ENCODE measurements at places on chromosomes 6 and 20.

- DNase-seq, result no peak
These were observed 20.1 kb upstream of the HECA start for GRCh38 chr6:139114746-139115145.

DNA sequence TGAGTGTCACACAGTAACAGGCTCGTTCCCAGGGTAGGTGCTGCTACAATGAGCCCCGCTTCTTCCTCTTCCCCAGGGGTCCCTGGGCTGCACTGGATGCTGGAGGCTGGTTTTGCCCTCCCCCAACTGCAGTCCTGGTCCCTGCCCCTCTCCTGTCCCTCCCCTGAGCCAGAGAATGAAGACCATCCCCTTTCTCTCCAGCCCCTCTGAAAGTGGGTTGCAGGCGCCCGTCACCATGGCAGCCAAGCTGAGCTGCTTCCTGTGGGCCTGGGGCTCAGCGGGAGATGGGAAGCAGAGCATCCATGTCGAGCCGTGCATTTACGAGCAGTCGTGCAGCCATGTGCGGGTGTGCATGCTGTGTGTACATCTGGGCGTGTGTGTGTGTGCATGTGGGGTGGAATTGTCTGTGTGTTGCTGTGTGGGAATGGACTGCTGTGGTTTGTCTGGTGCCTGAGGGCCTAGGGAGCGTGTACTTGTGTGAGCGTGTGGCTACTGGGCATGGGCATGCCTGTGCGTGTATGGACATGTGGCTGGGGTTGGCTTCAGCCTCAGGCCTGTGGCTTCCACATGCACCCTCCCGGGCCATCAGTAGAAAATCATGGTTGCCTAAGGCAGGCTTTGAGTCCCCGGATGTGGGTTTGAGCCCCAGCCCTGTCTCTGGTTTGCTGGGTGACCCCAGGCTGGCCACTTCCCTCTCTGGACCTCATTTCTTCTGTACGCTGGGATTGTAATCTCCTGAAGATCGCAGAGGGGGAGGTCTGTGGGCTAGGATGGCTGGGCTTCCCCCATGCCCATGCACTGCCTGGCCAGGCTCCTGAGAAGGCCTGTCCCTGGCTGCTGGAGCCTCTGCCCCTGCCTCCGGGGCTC is 48.8 kb downstream of the SRC start:
- DNase-seq, result no peak

- DNase-seq, result no peak
These were observed 85.4 kb downstream of the EYA4 start for GRCh38 chr6:133326584-133326983.

DNA sequence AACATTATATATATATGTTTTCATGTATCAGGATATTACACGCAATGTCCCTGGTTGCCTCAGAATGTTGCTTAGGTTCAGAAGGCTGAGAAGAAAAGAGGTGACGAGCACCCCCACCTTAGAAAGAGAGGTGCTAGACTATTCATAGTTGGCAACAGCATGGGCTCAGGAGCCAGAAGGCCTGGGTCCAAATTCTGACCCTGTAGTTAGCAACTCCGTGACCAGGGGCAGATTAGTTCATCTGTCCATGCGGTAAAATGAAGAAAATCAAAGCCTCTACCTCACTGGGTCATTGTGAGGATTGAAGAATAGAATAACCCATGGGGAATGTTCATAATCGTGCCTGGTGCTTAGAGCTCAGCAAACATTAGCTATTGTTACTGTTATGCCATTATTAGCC is 5.4 kb upstream of the SIRT5 start:
- no peak for DNase-seq

DNA sequence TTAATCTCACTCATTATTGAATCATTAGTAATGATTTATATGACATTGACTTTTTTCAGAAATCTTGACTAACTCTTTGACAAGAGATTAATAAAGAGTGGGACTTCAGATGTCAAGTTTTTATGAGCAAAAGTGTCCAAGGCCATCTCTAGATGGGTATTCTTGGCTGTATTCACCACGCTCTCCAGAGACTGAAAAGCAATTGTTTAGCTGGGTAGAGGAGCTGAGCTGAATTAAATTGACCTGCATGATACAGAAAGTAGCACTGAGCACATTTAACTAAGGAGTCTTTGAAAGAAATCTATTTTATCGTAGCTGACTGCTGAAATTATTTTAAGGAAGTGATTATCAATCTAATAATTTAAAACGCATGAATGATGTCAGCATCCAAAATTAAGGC is 89.4 kb downstream of the LINC00237 start:
- DNase-seq, result no peak

DNA sequence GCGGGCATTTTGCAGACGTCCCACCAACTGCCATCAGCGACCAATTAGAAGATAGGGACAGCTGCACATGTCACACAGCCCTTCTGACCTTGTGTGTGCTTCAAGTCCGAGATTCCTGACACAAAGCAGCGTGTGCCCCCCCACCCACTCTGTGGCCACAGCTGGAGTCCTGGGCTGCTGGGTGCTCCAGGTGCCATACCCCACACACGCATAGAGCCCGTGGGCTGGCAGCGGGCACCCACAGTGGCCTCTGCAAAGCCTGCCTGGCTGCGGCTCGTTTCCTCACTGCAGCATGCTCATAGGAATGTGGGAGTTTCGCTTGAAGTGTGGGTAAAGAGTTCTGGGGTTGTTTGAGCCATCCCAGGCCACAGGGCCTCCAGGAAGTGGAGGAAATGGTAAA is 2.5 kb upstream of the ADRM1 start:
- no peak for DNase-seq

DNA sequence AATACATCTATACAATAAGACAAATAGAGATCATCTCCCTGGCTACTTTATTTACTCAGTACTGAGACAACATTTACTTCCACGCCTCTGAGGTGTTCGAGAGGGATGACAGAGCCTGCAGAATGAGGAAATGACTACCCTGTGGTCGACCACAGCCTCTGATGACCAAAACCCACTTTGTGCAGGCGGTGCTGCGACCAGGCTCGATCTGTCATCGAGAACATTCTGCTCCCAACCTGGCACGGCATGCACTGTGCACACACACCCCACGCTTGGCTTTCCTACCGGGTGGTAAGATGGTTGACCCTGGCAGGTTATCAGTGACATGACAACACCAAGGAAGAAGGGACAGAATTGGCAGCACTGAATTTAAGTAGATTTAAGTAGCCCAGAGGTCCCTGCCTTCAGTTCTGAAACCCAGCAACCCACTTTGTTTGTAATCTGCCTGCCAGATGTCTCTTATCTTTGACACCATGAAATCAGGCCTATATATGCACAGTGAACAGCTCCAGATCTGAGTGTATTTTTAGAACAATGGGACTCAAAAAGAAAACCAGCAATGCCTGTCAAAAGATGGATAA is 42.6 kb downstream of the TTI1 start:
- peak; percentile 23 for DNase-seq

- no peak for DNase-seq
These were observed 884 bp upstream of the CUTA start for GRCh38 chr6:33418690-33419291.

- DNase-seq, result no peak
These were observed 1074.3 kb downstream of the KIF16B start for GRCh38 chr20:15498926-15499325.

DNA sequence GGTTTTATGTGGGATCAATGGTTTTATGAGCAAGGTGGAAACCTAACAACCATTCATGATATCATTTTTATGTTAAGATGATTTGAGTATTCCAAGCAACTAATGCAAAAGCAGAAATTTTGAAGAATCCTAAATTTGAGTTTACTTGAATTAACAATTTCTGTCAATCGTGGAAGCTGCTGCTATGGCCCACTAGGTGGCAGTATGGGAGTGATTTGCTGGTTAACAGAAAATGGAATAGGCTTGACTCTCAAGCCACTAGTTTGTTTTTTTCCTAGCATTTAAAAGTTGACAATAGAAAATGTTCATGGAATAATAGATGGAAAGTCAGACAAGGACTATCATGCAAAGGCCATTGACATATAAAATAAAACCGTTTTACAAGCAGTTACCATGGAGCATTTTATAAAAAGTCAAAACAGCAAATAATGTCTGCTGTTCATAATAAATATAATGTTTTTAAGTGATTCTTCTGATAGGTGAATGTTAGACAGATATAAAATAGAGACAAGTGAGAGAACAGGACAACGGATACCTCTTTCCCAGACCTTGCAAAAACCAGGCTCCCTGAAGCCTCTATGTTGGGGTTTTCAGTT is 43.0 kb upstream of the TMEM200A start:
- DNase-seq, result peak; percentile 11

- no peak for DNase-seq
These were observed 58.0 kb downstream of the APCDD1L start for GRCh38 chr20:58457083-58457695.

DNA sequence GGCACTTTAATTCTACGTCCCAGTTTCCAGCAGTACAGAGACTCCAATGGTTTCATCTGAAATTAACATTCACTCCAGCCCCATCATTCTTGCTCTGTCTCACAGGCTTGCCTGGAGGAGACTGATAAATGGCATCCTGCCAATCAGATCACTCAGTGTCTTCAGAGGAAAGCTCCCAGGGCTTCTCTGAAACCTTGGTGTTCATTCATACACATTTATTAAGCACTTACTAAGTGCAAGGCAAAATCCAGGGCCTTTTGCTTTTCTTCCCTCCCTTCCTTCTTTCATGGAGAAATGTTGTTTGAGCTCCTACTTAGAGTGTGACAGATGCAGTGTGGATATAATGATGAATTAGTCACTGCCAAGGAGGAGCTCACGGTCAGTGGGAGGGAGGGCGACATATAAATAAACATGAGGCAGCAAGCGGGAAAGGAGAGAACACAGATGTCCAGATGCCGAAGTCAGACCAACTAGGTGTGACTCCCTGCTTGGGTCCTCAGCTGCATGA is 106.7 kb upstream of the DTNBP1 start:
- no peak for DNase-seq

DNA sequence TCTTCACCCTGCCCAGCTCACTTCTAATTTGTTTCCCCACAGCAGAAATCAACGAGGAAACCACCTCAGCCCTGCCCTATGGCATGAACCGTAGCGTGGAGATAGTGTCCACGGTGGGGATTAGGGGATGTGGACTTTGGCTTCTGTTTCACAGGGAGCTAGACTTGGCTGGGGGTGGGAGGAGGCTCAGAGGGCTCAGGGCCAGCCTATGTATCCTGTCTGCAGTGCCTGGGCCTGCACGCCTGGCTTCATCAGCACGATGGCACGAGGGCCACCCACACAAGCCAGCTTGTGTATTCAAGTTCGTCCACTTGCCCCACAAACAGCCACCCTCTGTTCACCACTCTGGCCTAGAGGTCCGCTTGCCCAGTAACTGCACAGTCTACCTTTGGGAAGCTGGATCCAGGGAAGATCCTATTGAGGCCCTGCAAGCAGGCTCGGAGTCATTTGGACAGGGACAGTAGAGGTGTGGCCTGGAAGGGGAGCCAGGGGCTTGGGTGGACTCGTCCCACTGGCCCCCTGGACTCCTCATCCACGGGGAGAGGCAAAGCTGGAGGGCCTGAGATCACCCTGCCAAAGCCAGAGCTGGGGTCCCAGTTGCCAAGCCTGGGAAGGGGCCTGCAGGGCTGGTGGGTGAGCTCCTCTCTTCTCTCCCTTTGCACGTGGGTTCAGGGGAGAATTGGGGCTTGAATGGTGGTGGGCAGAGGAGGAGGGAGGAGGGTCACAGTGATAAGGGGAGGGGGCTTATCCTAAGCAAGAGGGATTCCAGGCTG is 38.0 kb upstream of the FAM83D start:
- no peak for DNase-seq

GRCh38 chr6:4693173-4693970 is 82.8 kb upstream of the CDYL start:
- DNase-seq, result no peak

GRCh38 chr20:7136886-7137285 is 369.4 kb downstream of the BMP2 start:
- DNase-seq, result no peak

DNA sequence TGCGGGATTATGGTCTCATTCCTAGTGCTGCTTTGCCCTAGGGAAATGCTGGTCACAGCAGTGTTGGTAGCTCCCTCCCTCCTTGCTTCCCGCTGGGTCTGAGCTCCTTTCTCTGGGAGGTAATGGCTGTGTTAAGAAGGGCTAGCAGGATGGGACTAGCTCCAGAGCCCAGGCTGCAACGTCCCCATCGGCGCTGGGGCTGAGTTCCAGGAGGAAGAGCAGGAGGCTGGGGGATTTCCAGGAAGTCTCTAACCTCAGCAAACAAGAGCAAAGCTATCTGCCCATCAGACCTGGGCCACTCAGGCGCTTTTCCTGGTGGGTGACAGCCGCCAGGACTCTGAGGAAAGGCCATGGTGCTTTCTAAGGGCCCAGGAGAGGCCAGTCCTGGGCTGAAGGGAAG is 174.2 kb downstream of the DLL1 start:
- DNase-seq, result no peak

GRCh38 chr20:21028921-21029320 is 77.2 kb downstream of the LINC00237 start:
- DNase-seq, result no peak

GRCh38 chr6:15763837-15764236 is 101.0 kb upstream of the DTNBP1 start:
- DNase-seq, result no peak

GRCh38 chr20:47929368-47930115 is 144.3 kb upstream of the SULF2 start:
- no peak for DNase-seq
